ENCODE measurements at places on chromosomes 3 and 15.

GRCh38 chr3:36741285-36741684 lies 23.1 kb downstream of the DCLK3 start:
- no peak for DNase-seq

- no peak for DNase-seq
Observed at GRCh38 chr15:77225646-77226045, 154.7 kb upstream of the TSPAN3 start.

DNA sequence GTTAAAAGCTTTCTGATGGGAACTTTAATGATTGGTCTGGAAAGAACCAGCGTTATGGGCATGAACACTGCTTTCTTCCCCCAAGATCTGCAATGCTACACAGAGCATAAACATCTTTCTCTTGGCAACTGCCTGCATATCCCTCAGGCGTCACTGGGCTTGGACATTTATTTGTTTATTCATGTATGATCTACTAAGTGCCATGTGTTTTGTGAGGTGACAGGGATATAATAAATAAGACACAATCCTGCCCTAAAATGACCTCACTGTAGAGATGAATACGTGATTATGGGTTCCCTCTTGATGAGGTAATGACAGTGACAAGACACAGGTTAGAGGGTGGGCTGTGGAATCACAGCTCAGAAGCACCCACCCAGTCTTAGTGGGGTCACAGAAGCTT lies 485.3 kb downstream of the PDCD6IP start:
- DNase-seq = no peak

GRCh38 chr3:23761440-23761896 lies 44.3 kb upstream of the UBE2E1 start:
- DNase-seq = no peak

- DNase-seq = no peak
Observed at GRCh38 chr15:78195735-78196201, 38.6 kb downstream of the ACSBG1 start.

Measured in AG09319 (cell line).